ENCODE measurements at places on chromosomes 12 and 14.

- DNase-seq, result no peak
Observed at GRCh38 chr12:12272869-12273268, 6.0 kb upstream of the LRP6 start.

DNA sequence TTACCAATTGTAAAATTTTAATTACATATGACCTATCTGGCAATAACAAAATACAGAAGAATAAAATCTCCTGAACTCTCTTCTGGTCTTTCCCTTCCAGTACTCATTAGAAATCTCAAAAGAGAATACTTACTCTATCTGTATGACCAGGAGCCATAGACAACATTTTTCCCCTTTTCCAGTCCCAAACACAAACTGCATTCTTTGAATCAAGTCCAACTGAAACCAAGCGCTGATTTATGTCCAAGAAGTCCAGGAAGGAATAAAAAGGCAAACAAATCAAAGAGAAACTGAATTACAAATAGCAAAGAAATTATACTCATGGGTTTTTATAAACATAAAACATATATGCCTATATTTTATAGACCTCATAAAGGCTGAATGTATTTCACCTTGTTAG is 46.7 kb downstream of the EML5 start:
- no peak for DNase-seq

DNA sequence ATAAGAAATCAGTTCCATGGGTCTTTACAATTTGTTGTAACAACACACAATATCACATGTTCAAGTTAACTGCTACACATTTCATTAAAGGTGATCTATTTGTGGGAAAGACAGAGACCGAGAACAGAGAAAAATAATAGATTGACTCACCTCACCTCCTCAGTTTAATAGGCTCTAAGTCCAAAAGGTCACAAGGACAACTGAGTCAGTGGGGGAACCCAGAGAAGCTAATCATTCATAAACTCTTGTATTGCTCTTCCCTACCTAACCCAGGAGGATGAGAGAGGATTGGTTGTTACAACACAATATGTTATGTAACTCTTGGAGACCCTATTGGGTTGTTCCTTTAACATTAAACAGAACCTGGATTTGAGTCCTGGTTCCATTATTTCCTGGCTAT is 72.2 kb upstream of the CRY1 start:
- no peak for DNase-seq

DNA sequence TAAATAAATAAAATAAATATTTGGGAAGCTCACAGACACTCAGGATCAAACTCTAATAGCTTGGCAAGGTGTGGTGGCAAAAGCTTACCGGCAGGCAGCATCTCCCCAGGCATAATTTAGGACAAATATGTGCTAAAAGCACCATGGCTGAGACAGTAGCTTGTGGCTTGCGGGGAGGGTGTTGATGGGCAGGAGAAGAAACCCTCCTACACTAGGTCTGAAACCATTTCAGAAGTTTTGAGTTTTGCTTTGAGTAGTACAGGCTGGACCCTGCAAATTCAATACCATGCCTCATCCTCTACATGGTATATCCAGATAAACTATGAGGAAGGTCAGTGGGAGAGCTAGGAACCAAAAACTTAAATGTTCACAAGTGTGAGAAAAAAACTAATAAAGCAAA is 33.1 kb downstream of the MAP3K9 start:
- no peak for DNase-seq

GRCh38 chr12:131104463-131105350 is 151.0 kb downstream of the ADGRD1 start:
- peak; percentile 60 for DNase-seq

DNA sequence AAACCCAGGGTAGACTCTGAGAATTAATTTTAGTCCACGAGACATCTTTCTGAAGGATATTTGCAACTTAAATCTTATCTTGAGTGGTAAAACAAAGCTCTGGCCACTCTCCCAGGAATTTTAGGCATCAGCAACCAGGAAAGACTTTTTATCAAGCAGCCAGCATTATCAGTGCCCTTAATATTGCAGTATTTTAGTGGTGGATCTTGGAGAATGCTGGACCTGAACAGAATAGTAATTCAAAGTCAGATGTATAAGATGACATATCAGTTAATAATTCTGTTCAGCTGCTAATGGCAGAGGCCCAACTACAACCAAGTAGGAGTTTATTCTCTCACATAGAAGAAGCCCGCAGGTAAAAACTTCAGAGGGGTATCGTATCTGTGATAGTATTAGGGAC is 59.0 kb upstream of the CRY1 start:
- no peak for DNase-seq

DNA sequence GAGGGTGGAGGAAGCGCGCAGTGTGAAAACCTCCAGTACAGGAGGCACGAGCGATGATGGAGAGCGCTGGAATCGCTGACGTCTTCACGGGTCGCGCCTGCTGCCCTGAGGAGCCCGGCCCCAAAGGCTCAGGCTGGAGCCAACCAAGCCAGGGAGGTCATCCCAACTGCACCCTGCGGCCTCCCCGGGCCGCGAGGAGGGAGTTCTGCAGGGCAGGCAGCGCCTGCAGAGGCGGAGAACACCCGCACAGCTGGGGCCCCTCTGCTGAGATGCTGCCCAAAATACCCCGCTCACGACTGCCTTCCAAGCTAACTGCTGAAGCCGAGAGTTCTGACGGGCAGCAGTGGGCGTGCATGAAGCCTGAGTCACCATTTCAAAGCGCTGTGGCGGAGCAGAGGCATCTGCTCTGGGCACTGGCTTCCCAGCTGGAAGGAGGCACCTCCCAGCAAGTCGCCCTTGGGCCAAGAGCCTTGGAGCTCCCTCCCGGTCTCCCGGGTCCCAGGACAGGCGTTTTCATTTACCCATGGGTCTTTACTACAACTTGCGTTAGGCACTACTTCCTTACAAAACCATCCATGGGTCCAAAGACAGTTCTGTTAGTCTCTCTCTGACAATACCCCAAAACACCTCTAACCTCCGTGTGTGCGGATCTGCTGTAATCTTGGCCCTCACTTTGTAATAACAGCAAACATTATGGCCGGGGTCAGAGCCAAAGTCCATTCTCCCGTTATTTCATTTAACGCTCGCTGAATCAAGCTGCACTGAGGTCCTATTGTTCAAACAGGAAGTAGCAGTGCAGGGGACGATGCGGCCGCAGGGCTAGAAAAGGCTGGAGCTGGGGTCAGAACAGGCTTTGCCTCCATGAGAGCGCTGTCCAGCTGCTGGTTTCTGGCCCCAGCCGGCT is 60.1 kb upstream of the RIMBP2 start:
- no peak for DNase-seq

DNA sequence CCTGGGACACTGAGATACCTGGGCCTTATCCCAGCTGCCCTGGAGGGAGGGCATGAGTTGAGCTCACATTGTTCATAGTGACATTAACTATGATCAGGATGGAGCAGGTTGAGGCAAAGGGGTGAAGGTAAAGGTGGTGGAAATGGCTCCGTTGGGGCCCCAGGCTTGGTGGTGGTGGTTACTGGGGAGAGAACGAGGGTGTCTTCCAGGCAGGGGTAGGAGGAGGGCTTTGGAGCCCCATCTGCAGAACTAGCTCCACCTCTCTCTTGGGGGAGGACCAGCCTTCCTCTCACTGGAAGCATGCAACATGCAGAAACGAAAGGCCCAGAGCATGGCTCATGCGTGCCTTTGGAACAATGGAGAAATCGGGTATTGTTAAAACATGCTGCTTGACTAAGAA is 217.0 kb downstream of the SLC41A2 start:
- DNase-seq, result no peak

DNA sequence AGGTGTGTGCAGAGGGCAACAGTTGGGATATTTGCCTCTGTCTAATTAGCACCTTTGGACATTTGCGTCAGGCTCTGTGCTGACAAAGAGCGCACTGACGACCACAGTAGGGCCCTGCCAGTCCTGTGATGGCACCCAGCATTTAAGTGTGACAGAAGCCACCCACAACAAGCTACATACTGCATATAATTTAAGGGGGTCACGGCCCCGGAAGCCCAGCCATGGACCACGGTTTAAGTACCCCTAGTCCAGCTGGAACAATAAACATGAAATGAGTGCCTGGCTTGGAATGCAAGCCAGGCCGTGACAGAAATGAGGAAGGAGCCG is 16.8 kb upstream of the DYNC1H1 start:
- DNase-seq, result no peak

- DNase-seq, result no peak
Observed at GRCh38 chr12:94706250-94706661, 55.9 kb upstream of the TMCC3 start.

GRCh38 chr14:51780006-51780692 is 80.3 kb upstream of the GNG2 start:
- peak; percentile 39 for DNase-seq

- DNase-seq, result no peak
Observed at GRCh38 chr12:99330216-99330615, 317.3 kb upstream of the GARIN6 start.
